ENCODE measurements at places on chromosomes 11 and 22.

DNA sequence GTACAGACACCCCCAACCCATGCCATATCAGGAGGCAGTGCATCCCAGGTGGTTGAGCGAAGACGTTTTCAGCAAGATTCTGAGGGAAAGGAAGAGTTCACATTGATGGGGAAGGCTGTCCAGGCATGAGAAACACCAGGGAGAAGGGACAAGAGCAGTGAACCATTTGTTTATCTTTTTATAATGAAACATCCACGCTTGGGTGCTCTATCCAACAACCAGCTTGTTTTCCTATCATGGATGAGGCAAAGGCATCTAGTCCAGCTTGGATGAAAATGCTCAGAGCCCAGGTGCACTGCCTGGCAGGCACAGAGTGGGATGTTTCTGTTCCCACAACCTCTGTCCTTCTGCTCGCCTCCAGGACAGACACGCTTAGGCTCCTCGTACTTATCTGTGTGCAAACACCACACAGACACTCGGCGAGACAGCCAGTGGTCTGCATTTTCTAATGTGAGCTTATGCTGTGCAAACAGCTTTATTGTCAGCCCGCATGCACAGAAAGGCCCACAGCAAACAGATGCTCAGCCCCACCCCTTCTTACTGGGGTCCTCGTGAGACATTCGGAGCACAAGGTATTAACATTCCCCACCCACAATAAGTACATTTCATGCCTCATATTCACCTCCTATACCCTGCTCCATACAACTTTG lies 45.4 kb upstream of the NTM start:
- no peak for DNase-seq

- no peak for DNase-seq
Observed at GRCh38 chr11:10076458-10077141, 217.4 kb downstream of the SBF2 start.

DNA sequence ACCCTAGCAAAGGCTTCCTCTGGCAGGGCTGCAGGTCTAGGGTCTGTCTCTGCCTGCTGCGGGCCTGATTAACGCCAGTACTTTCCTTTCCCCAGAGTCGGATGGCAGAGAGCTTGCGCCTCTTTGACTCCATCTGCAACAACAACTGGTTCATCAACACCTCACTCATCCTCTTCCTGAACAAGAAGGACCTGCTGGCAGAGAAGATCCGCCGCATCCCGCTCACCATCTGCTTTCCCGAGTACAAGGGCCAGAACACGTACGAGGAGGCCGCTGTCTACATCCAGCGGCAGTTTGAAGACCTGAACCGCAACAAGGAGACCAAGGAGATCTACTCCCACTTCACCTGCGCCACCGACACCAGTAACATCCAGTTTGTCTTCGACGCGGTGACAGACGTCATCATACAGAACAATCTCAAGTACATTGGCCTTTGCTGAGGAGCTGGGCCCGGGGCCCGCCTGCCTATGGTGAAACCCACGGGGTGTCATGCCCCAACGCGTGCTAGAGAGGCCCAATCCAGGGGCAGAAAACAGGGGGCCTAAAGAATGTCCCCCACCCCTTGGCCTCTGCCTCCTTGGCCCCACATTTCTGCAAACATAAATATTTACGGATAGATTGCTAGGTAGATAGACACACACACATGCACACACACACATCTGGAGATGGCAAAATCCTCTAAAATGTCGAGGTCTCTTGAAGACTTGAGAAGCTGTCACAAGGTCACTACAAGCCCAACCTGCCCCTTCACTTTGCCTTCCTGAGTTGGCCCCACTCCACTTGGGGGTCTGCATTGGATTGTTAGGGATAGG lies 18.6 kb downstream of the RSPH14 start:
- no peak for DNase-seq

GRCh38 chr11:36657610-36658267 lies 59.7 kb upstream of the RAG2 start:
- DNase-seq: no peak

DNA sequence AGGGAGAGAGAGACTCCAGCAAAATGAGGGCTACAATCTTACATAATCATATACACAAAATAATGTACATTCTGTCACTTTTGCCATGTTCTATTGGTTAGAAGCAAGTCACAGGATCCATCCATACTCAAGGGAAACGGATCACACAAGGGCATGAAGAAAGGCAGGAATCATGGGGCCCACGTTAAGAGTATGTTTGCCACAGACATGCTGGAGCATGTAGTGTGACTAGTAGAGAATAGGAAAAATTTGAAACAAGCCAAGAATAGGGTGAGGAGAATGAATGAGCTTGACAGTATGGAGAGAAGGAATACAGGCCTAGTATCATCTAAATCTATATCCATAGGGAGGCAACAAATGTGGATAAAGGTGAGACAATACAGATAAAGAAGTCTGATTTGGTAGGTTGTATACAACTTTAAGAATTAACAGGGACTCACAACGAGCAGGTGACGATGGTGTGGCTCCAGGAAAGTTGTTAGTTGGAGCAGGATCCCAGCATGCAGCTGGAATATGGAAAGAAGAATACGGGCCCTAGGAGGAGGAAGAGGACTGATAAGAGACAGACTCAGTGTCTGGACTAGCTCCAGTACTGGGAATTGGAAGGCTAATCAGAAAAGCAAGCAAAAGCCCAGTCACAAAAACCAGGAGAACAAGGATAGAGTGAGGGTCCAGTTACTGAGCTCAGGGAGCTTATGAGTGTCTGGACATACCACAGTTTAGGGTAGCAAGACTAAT lies 301.7 kb upstream of the PITPNB start:
- no peak for DNase-seq

GRCh38 chr11:35318977-35319925 lies 100.1 kb downstream of the SLC1A2 start:
- no peak for DNase-seq
